Activated gamma-delta T cell treated with Interleukin-2 at 50 U/mL for 16 hours (primary cell): ENCODE measurements at places on chromosomes 7 and 10.

GRCh38 chr7:91240376-91240941, 23.8 kb upstream of the FZD1 start:
- no peak for DNase-seq

GRCh38 chr10:49161411-49161997, 26.7 kb downstream of the TMEM273 start:
- DNase-seq: no peak

DNA sequence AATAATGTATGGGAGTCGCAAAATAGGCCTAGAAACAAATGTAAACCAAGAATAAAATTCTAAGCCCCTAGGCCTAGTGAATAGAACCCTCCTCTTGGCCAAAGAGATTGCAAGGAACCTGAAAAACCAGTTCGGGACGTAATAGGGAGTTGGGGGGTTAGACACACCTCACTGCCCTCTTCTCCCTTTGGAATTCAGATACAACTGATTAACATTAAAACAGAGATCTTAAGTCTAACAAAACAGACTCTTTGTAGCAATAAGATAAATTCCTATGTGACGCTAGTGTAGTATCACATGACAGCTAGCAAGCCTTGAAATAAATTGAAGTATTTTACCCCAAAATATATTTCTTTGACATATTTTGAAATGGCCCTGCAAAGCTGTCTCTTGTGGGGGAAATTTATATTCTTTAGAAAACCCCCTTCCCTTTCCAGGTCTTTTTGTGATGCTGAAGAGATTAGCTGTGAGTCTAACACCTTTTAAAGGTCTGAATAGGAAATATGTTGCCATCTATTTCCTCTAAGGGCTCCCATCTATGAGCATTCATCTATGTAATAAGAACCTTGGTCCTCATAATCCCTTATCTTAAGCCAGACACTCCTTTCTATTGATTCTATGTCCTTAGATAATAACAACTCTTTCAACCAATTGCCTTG, 623.4 kb upstream of the NRG3 start:
- DNase-seq: no peak

GRCh38 chr7:84188786-84189405, 5.7 kb downstream of the SEMA3A start:
- DNase-seq: no peak

- DNase-seq: no peak
Measured at GRCh38 chr10:100315615-100316014, 14.4 kb downstream of the PKD2L1 start.

DNA sequence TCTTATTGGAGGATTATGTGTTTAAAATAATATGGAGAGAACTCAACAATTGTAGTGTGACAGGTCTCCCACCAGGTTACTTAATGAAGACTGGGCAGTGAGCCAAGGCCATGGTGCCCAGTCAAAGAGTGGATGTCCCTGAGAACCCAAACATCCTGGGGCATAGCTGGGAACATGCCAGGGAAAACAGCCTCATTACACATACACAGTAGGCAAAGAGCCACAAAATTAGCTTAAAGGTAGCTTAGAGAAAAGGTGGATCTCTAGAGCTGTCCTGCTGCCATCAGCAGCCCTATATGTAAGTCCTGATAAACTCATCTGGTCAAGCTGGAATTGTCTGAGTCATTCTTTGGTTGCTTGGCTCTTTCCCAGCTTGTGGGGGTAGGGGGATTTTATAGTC, 287.8 kb downstream of the PHF14 start:
- DNase-seq: no peak

GRCh38 chr10:82551506-82551905, 676.5 kb downstream of the NRG3 start:
- DNase-seq: no peak

- no peak for DNase-seq
Measured at GRCh38 chr10:127612-128432, 7.4 kb upstream of the ZMYND11 start.

DNA sequence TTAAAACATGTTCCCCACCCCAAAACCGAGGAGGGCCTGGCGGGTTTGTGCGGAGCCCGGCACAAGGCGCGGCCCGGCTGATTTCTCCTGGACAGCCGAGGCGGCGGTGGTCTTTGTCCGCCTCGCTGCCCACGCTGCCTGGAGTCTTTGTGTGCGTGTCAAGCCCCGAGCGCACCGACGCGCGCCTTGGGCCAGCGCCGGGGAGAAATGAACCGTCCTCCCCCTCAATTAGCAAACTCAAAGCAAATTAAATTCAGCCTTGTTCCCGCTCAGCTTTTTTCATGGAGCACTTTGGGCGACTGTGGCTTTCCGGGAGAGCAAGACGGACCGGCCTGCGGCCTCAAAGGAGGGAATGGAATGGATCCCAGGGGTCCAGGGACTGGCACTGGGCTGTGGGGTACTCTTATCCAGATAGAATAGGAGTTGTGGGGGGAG, 4.1 kb downstream of the EMX2 start:
- no peak for DNase-seq

DNA sequence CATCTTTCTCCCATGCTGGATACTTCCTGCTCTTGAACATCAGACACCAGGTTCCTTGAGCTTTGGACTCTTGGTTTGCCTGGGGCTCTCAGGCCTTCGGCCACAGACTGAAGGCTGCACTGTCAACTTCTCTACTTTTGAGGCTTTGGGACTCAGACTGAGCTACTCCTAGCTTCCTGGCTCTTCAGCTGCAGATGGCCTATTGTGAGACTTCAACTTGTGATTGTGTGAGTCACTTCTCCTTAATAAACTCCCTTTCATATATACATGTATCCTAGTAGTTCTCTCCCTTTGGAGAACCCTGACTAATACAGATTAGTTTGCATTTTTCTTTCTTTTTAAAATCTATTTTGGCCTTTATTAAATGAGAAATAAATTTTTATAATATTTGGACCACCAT, 276.2 kb upstream of the SEMA3C start:
- no peak for DNase-seq

DNA sequence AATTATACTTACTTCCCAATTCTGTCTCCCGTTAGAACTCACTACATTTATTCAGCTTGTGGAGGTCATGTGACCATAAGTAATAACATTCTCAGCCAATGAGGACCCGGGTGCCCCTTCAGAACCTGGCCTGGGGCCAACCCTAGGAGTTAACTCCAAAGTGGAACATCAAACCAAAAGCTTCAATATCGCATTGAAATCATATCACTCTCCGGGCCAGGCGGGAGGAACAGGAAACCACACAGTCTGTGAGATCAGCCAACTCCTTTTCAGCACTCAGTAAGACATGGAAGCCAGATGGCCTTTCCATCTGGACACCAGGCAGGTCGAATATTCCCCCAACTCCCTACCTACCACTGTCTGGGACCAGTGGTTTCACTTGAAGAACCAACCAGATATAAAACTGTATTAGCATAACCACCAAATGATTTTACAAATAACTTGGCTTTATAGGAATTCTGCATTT, 5.5 kb downstream of the CREB3L2 start:
- DNase-seq: no peak

DNA sequence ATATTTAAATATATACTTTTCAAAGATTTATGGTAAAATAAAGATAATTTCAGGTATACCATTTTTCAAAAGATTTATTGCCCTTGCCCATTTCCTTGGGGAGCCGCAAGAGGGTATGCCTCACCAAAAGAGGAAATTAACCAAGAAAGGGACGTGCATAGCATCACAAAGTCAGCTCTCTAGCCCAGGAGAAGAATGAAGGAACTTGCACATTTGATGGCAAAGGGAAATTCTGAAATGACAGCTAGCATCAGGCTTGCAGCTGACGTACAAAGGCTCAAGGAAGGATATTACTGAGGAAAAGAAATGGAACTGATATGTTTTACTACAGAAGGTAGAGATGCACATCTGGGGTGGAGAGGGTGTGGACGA, 93.6 kb upstream of the RSU1 start:
- DNase-seq: no peak

- no peak for DNase-seq
Measured at GRCh38 chr10:123538401-123539320, 127.5 kb upstream of the GPR26 start.

DNA sequence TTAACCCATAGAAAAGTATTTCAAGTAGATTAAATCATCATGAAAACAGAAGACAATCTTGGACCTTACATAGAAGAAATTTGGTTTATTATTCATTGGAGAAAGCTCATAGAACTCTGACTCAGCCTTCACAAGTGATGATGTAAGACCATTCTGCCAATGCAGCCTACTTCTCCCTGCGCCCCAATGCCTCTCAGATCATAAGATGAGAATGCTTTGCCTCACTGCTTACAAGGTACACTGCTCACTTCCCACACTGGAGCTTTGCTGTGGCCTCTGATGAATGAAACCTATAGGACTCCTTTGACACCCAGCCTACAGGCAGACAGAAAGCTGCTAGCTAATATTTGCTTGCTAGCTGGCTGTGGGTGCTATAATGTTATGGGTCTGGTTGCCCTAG, 569.4 kb upstream of the STEAP1 start:
- no peak for DNase-seq

- DNase-seq: no peak
Measured at GRCh38 chr7:10685040-10685439, 288.6 kb upstream of the PHF14 start.

DNA sequence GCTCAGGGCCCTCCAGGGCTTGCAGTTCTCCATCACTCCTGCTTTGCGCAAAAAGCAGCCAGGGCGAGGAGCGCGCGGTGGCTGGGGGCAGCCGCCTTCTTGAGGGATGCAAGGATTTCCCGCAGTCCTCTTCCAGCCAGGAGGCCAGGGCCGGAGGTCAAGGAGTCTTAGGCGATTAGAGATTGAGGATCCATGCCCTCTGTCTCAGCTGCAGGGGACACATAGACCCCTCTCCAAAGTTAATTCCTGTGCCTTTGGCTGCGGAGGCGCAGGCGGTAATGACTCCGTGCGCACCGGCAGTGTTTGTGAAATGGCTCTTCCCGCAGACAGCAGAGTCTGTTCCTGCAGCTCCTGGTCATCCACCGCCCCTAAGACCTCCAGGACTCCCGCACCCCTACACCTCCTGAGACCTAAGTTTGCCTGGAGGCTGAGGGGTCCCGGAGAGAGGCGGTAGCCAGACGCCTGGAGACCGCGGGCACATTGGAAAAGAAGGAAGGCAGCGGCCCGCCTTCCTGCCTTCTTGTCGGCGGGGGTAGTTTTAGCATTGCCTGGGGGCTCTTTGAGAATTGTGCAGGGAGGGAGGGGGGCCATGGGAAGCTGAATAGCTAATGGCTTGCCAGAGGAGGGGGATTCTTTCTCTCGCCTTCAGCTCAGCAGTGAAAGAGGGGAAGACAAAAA, 3.3 kb upstream of the NEUROG3 start:
- DNase-seq: no peak

GRCh38 chr10:71836596-71836974, 14.5 kb downstream of the PSAP start:
- no peak for DNase-seq

DNA sequence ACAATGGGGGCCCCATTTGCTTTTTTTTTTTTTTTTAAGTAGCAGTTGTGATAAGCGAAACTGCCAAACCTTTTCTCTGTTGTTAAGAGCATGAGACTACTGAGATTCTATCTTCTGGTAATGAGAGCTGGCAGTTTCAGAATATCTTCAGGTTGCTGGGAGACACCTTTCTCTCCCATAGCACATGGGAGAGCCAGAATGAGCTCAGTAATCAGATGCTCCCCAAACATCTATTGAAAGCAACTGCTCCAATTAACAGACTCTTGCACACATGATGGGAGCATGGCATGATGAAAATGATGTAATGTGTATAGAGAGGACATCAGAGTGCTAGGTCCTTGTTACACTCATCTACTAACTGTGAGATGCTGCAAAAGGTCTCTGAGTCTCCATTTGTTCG, 18.8 kb downstream of the MYO3A start:
- DNase-seq: no peak

- no peak for DNase-seq
Measured at GRCh38 chr10:123565691-123566660, 100.2 kb upstream of the GPR26 start.

DNA sequence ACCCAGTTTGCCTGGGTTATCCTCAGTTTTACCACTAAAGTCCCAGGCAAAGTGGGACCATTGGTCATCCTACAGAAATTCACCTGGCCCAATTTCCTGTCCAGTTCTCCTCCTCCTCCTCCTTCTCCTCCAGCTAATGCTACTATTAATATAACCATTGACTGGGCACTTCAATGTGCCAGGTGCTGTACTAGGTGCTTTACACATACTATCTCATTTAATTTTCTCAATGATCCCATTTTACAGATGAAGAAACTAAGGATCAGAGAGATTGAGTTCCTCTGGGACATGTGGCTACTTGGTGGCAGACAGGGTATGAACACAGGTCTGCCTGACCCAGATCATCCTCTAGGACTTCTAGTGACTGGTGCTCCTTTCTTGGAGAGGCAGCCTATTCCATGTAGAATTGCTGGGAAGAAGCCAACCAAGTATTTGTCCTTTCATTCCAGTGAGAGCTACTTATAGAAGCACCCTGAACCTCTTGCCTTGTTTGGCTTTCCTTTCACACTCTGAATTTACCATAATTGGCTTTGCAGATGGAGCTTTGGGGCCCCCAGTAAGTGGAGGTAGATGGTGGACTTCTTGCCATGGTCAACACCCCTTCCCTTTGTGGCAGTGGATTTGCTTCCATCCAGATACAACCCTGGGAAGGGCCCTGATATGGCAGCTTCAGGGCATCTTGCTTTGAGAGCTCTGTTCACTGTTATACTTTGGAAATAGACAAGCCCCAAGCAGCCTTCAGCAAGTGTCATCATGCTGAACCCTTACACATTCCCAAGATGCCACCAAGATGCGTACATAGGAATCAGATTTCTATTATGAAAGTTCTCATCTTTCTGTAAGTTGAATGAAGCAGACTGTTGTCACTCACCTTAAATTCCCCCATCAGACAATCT, 78.7 kb downstream of the MYOF start:
- no peak for DNase-seq

- no peak for DNase-seq
Measured at GRCh38 chr10:85524001-85524666, 842.5 kb downstream of the GRID1 start.

DNA sequence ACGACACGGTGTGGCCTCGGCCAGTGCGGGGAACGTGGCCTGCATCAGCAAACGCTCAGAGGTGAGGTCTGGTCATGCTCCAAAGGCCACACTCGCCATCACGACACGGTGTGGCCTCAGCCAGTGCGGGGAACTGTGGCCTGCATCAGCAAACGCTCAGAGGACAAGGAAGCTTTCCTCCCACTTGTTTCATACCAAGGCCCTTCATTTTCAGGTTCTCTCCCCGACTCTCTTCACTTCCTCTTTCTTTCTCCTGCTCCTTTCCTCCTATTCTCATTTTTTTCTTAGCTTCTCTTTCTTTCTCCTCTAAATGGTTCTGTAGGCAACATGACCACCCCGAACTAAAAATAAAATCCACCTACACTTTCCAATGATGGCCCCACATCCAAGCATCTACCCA, 384.4 kb upstream of the SHH start:
- no peak for DNase-seq

DNA sequence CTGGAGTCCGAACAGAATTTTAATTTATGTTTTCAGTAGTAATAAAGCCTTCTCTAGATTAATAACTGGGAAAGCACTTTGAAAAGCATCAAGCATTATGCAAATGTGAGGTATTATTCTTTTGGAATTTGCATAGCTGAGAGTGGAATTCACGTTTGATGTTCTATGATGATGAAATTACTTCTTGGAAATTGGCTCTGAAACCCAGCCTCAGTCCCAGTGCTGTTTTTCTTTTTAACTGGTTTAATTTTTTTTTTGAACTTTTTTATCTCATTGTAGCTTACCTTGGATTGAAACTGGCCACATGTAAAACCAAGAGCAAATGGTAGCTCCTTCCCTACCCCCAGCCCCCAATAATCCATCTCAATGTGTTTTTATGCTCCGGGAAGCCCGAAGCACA, 1.2 kb downstream of the TBXAS1 start:
- DNase-seq: no peak

- DNase-seq: no peak
Measured at GRCh38 chr7:135911099-135911498, 66.1 kb downstream of the MTPN start.

- no peak for DNase-seq
Measured at GRCh38 chr7:142590077-142590476, 159.2 kb upstream of the PRSS1 start.
